ENCODE measurements at places on chromosomes 7 and 10.

DNA sequence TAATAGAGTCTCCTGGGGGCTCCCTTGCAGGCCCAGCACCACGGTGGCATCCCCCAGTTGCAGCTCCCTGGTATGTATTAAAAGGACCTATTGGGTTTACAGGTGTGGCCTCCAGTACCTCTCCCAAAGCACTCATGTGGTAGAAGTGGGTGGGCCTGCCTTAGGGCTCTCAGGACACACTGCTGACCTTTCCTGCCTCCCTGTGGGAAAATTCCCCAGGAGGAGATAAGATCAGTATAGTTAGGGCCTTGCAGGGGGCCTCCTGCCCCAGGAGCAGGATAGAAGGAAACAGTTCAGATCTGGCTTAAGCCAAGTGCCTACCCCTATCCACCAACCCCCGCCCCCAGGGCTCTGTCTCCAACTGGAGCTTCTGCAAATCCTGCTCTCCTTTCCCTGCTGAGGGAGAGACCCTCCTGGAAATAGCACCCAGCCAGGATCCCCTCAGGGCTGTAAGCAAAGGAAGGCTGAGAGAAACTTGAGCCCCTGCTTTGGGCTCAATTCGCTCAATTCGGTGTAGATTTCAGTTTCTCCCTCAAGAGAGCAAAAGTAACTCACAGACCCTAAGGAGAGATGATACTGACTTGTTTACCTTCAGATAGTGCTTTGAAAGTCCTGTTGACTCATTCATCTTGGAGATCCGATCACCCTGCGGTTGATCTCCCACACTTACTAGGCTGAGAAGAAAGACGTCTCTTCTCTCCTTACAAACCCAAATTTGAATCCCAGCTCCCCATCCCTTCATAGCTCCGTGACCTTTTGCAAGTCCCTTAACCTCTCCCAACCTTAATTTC is 130.6 kb downstream of the WDR11 start:
- DNase-seq: peak; percentile 66
- H3K36me3 ChIP-seq: no peaks in the 10 kb centered on the region
- H3K27me3 ChIP-seq: peaks cover 18% of the 10 kb centered on the region
- peak overlapping the region; percentile 87 for H3K27ac ChIP-seq
- no peak overlapping the region for H3K4me3 ChIP-seq
- peaks cover 33% of the 10 kb centered on the region for H3K4me1 ChIP-seq

GRCh38 chr10:73962386-73962785 is 35.5 kb upstream of the VCL start:
- H3K27me3 ChIP-seq: no peaks in the 10 kb centered on the region
- peaks cover 32% of the 10 kb centered on the region for H3K4me1 ChIP-seq
- H3K36me3 ChIP-seq: no peaks in the 10 kb centered on the region
- no peak overlapping the region for H3K4me3 ChIP-seq

- H3K27ac ChIP-seq: no peak overlapping the region
- H3K4me1 ChIP-seq: no peaks in the 10 kb centered on the region
- no peak overlapping the region for H3K4me3 ChIP-seq
- no peaks in the 10 kb centered on the region for H3K27me3 ChIP-seq
- no peaks in the 10 kb centered on the region for H3K36me3 ChIP-seq
Observed at GRCh38 chr10:70939441-70940003, 51.2 kb upstream of the PCBD1 start.

- H3K4me3 ChIP-seq: no peak overlapping the region
- DNase-seq: no peak
- no peaks in the 10 kb centered on the region for H3K27me3 ChIP-seq
- no peaks in the 10 kb centered on the region for H3K4me1 ChIP-seq
Observed at GRCh38 chr7:90988516-90988915, 275.7 kb upstream of the FZD1 start.

- H3K4me3 ChIP-seq: no peak overlapping the region
- no peaks in the 10 kb centered on the region for H3K27me3 ChIP-seq
- no peak overlapping the region for H3K27ac ChIP-seq
- no peaks in the 10 kb centered on the region for H3K36me3 ChIP-seq
- DNase-seq: no peak
- no peaks in the 10 kb centered on the region for H3K4me1 ChIP-seq
Observed at GRCh38 chr10:33487014-33487776, 152.7 kb upstream of the NRP1 start.
